ENCODE measurements at places on chromosomes 1 and 21.

GRCh38 chr1:19123837-19124236 is 86.2 kb downstream of the UBR4 start:
- DNase-seq = no peak

DNA sequence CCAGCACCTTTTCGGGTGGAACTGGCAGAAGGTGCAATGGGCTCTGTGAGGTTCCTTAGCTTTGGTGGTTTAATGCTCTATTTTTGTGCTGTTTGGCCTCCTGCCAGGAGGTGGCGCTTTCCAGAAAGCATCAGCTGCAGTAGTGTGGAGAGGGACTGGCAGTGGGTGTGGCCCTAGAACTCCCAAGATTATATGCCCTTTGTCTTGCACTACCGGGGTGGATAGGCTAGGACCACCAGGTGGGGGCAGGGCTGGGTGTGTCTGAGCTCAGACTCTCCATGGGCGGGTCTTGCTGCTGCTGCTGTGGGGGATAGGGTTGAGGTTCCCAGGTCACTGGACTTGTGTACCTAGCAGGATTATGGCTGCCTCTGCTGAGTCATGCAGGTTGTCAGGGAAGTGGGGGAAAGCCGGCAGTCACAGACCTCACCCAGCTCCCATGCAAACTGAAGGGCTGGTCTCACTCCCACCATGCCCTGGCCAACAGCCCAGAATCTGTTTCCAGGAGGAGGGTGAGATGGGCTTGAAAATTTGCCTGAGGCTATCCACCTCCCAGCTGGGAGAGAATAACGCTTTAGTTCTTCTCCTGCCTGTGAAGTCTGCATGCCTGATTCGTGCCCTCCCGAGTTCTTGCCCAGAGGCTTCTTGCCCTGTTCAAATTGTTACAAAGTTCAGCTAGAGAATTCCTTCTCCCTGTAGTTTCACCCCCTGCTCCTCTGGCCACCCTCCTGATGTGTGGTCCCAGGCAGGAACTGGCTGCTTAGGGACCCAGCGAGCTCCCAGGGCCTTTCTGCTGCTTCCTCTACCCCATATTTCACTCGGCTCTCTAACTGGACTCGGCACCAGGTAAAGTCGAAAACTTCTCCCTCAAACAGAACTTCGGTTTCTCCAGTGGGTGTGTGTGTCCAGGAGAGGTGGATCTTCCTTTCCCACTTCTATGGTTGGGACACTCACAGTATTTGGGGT is 76.5 kb upstream of the BTG3 start:
- DNase-seq = peak; percentile 91

DNA sequence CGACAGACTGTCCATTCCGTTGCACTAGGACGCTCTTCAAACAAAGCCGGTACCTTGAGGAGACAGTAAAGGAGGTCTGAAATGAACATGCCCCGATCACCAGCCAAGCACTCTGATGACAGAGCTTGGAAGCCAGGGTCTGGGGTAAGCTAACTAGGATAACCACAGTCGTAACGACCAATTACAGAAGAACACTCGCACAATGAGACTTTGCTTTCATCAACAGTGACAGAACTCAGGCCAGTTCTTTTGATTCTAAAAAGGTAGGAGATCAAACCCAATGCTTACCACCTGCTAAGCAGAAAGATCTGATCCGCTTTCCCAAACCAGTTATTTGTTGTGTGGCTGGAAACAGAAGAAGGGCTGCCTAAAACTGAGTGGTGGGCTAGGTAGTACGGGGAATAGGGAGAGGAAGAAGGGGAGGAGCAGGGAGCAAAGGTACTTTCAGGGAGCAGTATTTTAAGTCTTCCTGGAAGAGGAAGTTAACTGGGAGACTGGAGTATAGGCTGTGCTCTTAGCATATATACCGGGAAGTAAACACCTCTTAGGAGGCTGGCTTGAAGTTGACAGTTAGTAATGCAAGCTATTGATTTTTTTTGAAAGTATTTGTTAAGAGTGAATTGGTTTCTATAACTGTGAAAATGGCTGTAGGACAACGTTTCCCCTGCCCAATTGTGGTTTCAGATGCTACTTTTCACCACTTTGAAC is 38.4 kb downstream of the UCK2 start:
- no peak for DNase-seq

DNA sequence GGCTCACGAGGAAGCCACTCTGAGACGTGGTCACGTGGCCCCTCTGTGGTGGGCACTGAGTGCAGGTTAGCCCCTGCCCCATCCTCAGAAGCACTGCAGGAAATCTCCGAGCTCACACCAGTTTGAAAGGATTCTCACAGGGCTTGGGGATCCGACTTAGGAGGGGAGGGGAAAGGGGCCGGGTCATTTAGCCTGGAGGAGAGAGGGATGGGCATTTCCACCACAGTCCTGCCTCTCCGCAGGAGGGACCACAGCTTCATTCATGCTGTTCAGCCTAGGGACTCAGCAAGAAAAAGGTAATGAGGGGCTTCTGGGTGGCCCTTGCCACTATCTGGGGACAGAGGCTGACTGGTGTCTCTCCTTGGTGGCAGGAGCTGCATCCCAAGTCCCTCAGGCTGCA is 126.5 kb downstream of the NPHP4 start:
- no peak for DNase-seq

DNA sequence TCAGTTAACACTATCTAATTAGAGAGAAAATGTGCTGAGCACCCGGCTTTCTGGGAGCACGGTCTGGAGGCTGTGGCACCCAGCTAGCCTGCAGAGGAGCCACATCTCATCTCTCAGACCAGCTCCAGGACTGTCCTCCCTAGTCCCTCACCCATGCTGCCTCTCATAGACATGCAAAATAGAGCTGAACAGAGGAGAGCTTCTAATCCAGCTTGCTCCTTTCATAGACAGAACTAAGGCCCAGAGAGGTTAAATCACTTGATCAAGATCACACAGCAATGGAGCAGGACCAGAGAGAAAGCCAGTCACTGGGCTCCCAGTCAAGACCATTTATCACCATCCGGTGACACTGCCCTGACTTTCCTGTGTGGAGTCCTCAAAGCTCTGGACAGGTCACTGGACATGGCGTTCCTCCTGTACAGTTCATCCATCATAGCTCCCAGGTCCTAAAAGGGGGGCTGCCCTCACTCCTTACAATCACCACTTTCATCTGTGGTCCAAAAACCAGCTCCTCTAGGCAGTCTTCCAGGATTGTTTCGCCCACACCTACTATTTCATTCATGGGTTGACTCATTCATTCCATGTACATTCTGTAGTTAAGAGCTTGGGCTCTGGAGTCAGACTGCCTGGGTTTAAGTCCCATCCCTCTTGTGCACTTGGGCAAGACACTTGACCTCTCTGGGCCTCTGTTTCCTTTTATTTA is 8.8 kb upstream of the CAMK2N1 start:
- DNase-seq = peak; percentile 94

DNA sequence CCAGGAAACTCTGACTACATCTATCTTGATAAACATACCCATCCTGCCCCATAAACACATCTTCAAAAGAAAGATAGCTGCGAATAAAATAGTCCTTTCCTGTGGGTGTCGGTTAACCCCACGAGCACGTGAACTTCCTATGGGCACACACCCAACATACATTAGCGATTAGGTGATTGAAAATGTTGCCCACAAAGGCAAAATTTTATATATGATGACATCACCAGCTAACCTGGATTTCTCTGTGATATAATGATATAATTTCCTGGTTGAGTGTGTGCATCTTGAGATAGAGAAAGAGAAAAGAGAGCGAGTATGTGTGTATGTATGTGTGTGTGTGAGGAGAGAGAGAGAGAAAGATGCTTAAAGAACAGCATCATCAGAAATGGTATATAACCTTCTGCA is 296.1 kb downstream of the PTPRC start:
- DNase-seq = no peak

DNA sequence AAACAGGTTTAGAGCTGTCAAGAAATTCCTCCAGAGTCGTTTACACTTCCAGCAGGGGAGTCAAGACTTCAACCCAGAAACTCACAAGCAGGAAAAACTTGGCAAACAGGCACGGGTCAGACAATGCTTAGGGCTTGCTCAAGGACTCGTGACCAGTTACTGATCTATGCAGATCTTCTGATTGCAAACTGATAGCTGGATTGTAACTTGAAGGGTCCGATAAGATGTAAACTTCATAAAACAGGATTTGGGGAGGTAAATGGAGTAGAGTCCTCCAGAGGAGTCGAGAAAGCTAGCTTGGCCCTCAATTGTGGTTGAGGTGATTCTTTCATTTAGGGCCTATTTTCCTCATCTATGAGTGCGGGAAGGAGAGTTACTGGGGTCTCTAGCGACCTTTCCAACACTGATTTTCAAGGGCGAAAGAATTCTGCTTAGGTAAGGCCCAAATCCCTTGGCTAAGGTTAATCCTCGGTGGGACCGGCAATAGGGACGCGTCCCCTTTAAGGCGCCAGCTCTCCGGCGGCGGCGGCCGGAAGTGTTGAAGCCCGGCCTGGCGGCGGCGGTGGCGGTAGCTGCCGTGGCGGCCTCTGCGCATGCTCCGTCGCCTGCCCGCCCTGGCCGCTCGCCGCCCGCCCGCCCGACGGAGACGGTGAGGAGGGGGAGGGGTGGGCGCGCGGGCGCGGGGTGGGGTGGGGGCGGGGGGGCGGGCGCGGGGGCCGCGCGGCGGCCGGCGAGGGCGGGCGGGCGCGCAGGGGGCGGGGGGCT is at the start of gene GMEB1:
TSS of gene GMEB1 (plus strand) at position 594 of the 765 bp plus-strand sequence. CDS start 14,829 bp downstream, outside the sequence.
- DNase-seq = peak; percentile 54

DNA sequence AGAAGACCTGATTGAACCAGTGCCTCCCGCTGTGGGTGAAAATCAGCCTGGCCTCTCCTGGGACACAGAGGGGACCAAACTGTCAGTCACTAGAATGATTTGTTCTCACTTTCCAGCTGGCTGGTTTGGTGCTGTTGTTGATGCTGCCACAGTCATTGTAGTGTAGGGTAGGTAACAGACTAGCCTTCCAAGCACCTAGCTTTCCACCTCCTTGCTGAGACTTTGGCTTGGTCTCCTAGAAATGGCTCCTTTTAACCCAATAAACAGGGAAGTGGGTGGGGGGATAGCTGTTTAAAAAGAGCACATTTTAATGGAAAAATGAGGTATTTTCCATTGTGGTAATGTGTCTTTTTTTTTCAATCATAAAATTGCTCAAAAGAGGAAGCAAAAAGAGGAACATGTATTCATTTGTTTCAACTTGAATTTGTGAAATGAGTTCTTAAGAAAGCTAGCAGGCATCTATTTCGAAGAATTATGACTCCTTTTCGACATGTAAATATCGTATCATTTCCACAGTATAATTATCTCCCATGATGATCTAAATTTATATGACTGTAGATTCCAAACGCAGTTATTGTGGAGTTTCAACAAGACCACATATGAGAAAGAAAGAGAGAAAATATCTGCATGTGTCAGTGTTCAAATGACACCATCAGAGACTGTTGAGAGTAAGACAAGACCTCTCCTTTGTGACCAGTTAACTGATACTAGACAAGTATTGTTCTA is 190.1 kb downstream of the HLX start:
- DNase-seq = no peak

GRCh38 chr1:9826616-9827015 is 2.9 kb upstream of the CLSTN1 start:
- no peak for DNase-seq

DNA sequence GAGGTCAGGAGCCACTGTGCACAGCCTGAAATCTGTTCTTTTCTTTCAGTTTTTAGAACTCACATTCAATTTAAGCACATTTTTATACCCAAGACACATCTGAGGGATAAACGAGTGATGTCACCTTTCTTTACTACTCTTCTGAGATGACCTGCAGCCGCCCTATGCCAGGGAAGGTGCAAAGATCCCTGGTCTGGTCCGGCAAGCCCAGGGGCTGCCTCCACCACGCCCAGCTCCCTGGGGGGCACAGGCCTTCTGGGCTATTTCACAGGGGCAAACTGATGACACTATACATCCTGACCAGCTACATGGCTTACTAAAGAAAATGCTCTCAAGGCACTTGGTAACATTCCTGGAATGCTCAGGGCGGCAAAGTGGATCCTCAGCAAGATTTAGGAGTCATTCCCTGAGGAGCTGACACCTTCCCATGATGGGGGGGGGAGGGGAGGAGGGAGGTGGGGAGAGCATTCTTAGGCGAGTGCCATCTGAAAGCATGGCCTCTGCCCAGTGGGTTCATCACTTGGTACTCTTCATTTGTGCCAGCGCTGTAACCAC is 11.3 kb downstream of the MRAP start:
- DNase-seq = no peak

DNA sequence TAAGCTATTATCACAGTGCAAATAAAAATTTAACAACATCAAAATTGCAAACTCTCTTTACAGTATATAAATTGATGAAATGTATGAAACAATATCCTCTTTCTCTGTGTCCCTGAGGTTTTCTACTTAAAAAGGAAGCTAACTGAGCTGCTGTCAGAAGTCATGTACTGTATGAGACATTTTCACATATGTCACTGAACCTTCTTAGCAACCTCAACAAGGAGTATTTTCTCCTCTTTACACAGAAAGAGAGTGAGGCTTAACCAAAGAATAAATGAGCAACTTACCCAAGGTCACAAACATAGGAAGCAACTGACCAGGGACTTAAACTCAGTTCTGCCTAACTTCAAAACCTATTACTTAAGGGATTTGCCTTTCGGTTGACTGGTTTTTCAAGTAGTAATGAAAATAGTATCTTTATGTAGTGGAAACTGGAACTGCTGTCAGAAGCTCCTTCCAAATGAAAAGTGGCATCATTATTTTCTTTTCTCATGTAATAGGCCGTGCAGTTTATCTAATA is 288.9 kb downstream of the LRRIQ3 start:
- peak; percentile 28 for DNase-seq

- peak; percentile 59 for DNase-seq
Measured at GRCh38 chr1:63148825-63149645, 173.3 kb upstream of the FOXD3 start.

DNA sequence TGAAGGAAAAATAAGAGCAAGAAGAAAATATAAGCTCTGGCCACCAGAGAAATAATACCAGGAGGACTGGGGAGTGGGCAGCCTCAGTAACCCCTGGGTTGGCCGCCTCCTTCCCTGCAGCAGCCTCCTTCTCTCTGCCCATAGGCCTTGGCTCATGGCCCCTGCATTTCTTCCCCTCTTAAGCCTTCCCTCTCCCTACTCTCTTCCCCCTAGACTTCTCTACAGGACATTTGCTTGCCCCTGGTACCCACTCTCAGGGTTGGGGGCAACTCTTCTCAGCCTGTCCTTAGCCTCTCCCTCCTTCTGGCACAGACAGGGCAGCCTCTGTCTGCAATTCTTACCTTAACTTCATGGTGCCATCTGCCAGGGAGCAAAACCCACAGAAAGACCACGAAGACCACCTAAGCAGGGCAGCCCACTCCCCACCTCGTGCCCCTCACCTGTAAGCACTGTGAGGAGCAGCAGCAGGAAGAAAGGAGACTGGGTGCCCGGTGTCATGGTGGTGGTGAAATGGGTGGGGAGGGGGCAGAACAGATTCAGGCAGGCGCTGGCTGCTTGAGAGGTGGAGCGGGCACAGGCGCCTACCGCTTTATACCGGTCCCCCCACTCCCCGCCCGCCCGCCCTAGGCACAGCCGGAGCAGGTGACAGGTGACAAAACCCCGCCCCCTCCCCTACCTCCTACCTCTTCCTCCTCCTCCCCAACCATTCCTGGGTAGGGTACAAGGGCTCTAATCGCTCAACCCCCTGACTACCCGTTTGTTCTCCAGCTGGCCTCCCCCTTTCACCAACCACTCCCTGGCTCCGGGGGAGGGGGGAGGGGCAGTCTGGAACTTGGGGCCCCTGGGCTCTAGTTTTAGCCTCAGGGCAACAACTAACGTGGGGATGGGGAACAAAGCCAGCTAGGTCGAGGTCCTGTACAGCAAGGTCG is 15.1 kb downstream of the THBS3 start:
- peak; percentile 80 for DNase-seq

GRCh38 chr1:245014247-245015029 is 140.3 kb upstream of the KIF26B start:
- no peak for DNase-seq

- DNase-seq = peak; percentile 97
Measured at GRCh38 chr1:7117399-7118281, 332.4 kb downstream of the CAMTA1 start.

GRCh38 chr1:218482683-218483082 is 137.5 kb downstream of the TGFB2 start:
- no peak for DNase-seq

Measured in renal cortical epithelial cell (primary cell).